ENCODE measurements at places on chromosomes 13 and 19. TPM values are rescaled to one million over a fixed set of nuclear protein-coding genes. Genes with fewer than 3 reads are reported as not detected.
A peak's percentile ranks its signal among the peaks of the same experiment; 100 is the strongest.

- H3K4me1 ChIP-seq = peaks cover 7% of the 10 kb centered on the region
- no peak for DNase-seq
- H3K36me3 ChIP-seq = no peaks in the 10 kb centered on the region
- H3K4me3 ChIP-seq = no peak overlapping the region
- peak overlapping the region; percentile 59 for H3K27ac ChIP-seq
Measured at GRCh38 chr19:49403404-49404187, 15.5 kb downstream of the KASH5 start.

DNA sequence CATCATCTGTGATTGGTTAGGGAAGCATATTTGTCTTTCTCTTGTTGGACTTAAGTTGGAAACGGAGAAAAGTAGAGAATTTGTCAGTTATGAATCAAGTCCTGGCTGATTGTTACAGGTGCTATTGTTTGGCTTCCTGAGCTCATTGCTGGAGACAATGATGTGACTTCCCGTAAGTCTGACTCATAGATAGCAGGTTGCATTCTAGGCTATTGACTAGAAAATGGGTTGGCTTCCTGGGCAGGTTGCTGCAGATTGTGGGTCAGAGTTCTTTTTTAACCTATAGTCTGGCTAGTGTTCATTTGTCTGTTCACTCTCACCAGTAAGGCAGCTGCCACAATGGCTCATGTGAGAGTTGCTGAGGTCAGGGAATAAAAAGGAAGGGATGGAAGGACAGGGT, 101.5 kb downstream of the CCNA1 start:
- H3K36me3 ChIP-seq = no peaks in the 10 kb centered on the region
- H3K4me3 ChIP-seq = no peak overlapping the region
- H3K27ac ChIP-seq = no peak overlapping the region
- no peaks in the 10 kb centered on the region for H3K4me1 ChIP-seq
- no peak for DNase-seq

DNA sequence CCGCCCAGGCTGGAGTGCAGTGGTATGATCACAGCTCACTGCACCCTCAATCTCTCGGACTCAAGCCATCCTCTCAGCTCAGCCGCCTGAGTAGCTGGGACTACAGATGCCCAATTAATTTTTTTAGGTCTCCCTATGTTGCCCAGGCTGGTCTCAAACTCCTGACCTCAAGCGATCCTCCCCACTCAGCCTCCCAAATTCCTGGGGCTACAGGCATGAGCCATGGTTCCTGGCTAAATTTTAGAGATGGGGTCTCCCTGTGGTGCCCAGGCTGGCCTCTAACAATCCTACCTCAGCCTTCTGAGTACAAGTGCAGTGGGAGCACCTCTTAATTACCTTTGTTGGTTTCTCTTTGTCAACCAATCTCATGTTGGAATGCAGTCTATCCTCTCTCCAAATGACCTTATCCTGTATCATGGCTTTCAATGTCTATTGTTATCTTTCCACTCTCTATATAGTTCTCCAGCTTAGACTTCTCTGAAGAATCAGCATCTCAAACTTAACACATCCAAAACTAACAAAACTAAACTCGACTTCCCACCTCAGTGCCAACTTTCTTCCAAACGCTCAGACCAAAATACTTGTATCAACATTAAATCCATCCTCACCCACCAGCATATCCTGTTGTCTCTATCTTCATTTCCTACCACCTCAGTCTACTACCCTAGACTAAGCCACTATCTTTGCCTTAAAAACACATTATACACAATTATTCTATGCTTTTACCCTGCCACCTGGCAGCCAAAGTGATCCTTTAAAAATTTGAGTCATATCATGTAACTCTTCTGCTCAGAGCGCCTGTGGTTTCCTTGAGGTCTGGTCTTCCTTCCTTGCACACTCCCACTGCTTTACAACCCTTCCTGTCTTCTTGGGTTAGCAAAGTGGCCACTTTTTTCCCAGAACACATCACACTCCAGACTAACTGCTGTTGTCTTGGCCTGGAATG, 6.7 kb downstream of the TPT1 start:
- H3K4me1 ChIP-seq = peaks cover 96% of the 10 kb centered on the region
- no peak for DNase-seq
- H3K27me3 ChIP-seq = no peaks in the 10 kb centered on the region
- peak overlapping the region; percentile 39 for H3K27ac ChIP-seq
- H3K36me3 ChIP-seq = peaks cover 33% of the 10 kb centered on the region

- peaks cover 5% of the 10 kb centered on the region for H3K4me1 ChIP-seq
- no peak overlapping the region for H3K4me3 ChIP-seq
- no peak for DNase-seq
- H3K27ac ChIP-seq = no peak overlapping the region
- no peaks in the 10 kb centered on the region for H3K36me3 ChIP-seq
- peaks cover 13% of the 10 kb centered on the region for H3K27me3 ChIP-seq
Measured at GRCh38 chr19:2288338-2288817, 6.4 kb upstream of the PEAK3 start.

DNA sequence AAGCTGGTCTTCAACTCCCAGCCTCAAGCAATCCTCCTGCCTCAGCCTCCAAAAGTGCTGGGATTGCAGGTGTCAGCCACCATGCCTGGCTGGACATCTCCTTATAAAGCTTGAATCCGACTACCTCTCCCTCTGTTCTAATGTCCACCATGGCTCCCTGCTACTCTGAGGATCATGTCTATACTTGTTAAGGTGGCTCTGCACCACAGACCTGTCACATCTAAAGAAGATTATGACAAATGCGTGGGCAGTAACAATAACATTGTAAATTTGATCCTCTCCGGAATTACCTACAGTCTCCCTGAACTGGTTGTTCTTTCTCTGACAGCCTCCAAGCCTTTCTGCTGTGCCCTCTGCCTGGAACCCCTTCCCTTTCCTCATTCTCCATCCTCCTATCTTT, 1.8 kb downstream of the NXNL1 start:
- H3K27ac ChIP-seq = no peak overlapping the region
- H3K36me3 ChIP-seq = no peaks in the 10 kb centered on the region
- H3K27me3 ChIP-seq = peaks cover 10% of the 10 kb centered on the region
- no peak for DNase-seq

PPP1R12C gene
- 111 TPM for total RNA-seq

LGALS14 gene
- not detected for total RNA-seq

ASPDH gene
- not detected for total RNA-seq

GRCh38 chr13:35810321-35810720, 320.9 kb downstream of the DCLK1 start:
- no peak for DNase-seq
- H3K4me1 ChIP-seq = no peaks in the 10 kb centered on the region
- peaks cover 4% of the 10 kb centered on the region for H3K27me3 ChIP-seq
- peaks cover 8% of the 10 kb centered on the region for H3K36me3 ChIP-seq
- H3K27ac ChIP-seq = no peak overlapping the region
- H3K4me3 ChIP-seq = no peak overlapping the region

DNA sequence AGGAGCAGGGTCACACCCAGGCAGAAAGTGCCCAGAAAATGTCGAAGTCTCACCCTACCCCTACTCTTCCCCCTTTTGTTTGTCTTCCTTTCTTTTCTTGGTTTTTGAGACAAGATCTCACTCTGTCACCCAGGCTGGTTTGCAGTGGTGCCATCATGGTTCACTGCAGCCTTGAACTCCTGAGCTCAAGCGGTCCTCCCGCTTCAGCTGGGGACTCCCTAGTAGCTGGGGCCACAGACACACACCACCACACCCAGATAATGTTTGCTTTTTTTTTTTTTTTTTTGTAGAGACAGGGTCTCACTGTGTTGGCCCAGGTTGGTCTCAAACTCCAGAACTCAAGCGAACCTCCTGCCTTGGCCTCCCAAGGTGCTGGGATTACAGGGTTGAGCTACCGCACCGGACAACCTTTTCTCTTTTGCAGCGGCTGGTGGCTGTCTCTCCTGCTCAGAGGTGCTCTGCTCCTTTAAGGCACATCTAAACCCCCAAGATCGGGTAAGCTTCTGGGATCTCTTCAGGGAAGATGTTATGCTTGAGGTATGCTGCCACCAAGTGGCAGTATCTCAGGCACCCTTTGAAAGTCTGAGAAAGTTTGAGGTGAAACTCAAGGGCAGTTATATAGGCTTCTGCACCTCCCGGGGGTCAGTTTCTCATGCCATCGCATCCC, 22.4 kb upstream of the EBI3 start:
- H3K4me1 ChIP-seq = peaks cover 5% of the 10 kb centered on the region
- no peaks in the 10 kb centered on the region for H3K36me3 ChIP-seq
- no peak for DNase-seq
- no peak overlapping the region for H3K4me3 ChIP-seq
- H3K27ac ChIP-seq = no peak overlapping the region

SERPINE3 gene
- not detected for total RNA-seq

DNA sequence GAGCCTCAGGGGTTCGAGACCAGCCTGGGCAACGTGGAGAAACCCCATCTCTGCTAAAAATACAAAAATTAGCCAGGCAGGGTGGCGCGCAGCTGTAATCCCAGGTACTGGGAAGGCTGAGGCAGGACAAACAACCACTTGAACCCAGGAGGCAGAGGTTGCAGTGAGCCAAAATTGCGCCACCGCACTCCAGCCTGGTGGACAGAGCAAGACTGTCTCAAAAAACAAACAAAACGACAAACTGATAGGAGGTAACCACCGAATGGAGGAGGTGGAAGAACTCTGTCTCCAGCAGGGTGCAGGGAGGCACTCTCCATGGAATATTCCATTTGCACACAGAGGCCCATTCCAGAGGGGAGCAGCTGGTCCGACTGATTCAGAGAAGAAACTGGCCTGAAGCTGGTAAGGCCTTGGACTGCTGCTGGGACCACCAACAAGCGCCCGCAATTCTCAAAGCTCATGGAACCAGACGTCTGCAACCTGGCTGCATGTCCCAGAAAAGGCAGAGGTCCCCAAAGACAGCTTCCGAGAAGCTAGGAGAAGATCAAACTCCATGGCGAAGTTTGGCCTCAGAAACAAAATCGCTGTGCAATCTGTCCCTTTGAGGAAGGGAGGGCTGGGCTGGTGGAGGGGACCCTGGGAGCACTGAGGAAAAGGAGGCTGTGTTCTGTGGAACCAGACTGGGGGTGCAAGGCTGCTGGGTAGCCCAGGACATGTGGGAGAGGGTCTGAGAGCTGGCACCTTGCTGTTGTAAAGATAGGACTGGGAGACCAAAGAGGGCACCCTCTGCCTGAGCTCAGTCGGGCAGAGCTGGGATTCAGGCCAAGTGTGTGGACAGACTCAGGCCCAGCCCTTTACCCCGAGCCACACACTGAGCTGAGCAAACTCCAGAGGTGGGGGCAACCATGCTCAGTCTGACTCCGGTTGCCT, 35.2 kb downstream of the SLC25A42 start:
- peaks cover 4% of the 10 kb centered on the region for H3K36me3 ChIP-seq
- DNase-seq = no peak
- no peak overlapping the region for H3K27ac ChIP-seq
- no peaks in the 10 kb centered on the region for H3K27me3 ChIP-seq
- H3K4me3 ChIP-seq = no peak overlapping the region

FGF14 gene
- total RNA-seq = 0.05 TPM

SERP2 gene
- total RNA-seq = 9.5 TPM

- no peak overlapping the region for H3K27ac ChIP-seq
- no peaks in the 10 kb centered on the region for H3K27me3 ChIP-seq
- H3K4me1 ChIP-seq = peaks cover 11% of the 10 kb centered on the region
- H3K4me3 ChIP-seq = no peak overlapping the region
Measured at GRCh38 chr19:37329686-37330085, 41.2 kb upstream of the ZNF527 start.

- no peak overlapping the region for H3K4me3 ChIP-seq
- no peaks in the 10 kb centered on the region for H3K36me3 ChIP-seq
- H3K4me1 ChIP-seq = no peaks in the 10 kb centered on the region
- peaks cover 14% of the 10 kb centered on the region for H3K27me3 ChIP-seq
- DNase-seq = no peak
Measured at GRCh38 chr19:42102877-42103276, 26.9 kb downstream of the ZNF574 start.

DNA sequence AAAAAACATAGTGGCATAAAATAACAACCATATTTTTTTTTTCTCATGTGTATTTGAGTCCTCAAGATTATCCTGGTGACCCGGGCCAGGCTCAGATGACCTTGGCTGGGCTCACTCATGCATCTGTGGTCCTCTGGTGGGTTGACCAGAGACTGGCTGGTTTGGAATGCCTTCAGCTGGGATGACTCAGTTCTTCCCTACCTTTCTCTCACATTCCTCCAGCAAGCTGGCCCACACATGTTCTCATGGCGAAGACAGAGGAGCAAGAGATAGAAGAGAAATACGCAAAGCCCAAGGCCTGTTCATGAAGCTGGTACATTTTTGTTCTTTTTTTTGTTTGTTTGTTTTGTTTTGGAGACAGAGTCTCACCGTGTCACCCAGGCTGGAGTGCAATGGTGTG, 14.3 kb upstream of the ZNF541 start:
- H3K4me3 ChIP-seq = no peak overlapping the region
- peaks cover 5% of the 10 kb centered on the region for H3K4me1 ChIP-seq
- DNase-seq = no peak
- H3K27ac ChIP-seq = no peak overlapping the region
- H3K36me3 ChIP-seq = no peaks in the 10 kb centered on the region
- no peaks in the 10 kb centered on the region for H3K27me3 ChIP-seq

GRCh38 chr13:76708138-76708688, 178.0 kb downstream of the KCTD12 start:
- H3K27ac ChIP-seq = no peak overlapping the region
- no peak for DNase-seq
- no peaks in the 10 kb centered on the region for H3K27me3 ChIP-seq
- no peak overlapping the region for H3K4me3 ChIP-seq
- H3K4me1 ChIP-seq = peaks cover 55% of the 10 kb centered on the region

GRCh38 chr13:113951246-113951999, 22.5 kb downstream of the C13orf46 start:
- peaks cover 19% of the 10 kb centered on the region for H3K36me3 ChIP-seq
- DNase-seq = peak; percentile 86
- H3K27me3 ChIP-seq = no peaks in the 10 kb centered on the region
- no peak overlapping the region for H3K4me3 ChIP-seq
- H3K4me1 ChIP-seq = no peaks in the 10 kb centered on the region

GRCh38 chr19:18863843-18864362, 32.1 kb downstream of the CERS1 start:
- H3K36me3 ChIP-seq = peaks cover 24% of the 10 kb centered on the region
- H3K4me3 ChIP-seq = no peak overlapping the region
- H3K27me3 ChIP-seq = no peaks in the 10 kb centered on the region
- H3K4me1 ChIP-seq = no peaks in the 10 kb centered on the region
- H3K27ac ChIP-seq = no peak overlapping the region

GRCh38 chr13:99969919-99970650, 1.5 kb downstream of the ZIC5 start:
- peaks cover 1% of the 10 kb centered on the region for H3K27me3 ChIP-seq
- peaks cover 5% of the 10 kb centered on the region for H3K36me3 ChIP-seq
- no peak for DNase-seq
- H3K4me1 ChIP-seq = peaks cover 34% of the 10 kb centered on the region

DNA sequence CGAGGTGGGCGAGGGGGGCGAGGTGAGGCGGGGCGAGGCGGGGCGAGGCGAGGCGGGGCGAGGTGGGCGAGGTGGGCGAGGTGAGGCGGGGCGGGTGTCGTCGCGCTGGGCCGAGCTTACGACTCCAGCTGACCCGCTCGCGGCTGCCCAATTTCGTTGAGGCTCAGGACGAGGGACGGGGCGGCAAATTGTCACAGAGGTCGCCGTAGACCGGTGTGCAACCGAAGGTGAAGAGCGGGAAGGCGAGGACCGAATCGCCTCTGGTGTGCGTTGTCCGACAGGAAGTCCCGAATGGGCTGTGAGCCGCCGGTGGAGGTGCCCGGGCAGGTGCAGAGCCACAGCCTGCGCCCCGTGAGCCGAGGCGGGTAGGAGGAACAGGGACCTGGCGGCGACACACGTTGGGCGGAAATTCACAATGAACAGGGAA, at the start of gene LACC1:
LACC1 (plus strand) TSS at position 150 of the 427 bp plus-strand sequence. CDS start 1,082 bp downstream, outside the sequence.
- DNase-seq = no peak
- H3K27me3 ChIP-seq = no peaks in the 10 kb centered on the region
- peaks cover 36% of the 10 kb centered on the region for H3K4me1 ChIP-seq

SCN1B gene
- 5.7 TPM for total RNA-seq

CNN1 gene
- total RNA-seq = 20.1 TPM

FFAR3 gene
- not detected for total RNA-seq

SLC15A1 gene
- not detected for total RNA-seq

INSL3 gene
- total RNA-seq = not detected

MYADM gene
- total RNA-seq = 184 TPM
